ENCODE measurements at places on chromosomes 13 and 19. TPM values are rescaled to one million over a fixed set of nuclear protein-coding genes. Genes with fewer than 3 reads are reported as not detected.

DNA sequence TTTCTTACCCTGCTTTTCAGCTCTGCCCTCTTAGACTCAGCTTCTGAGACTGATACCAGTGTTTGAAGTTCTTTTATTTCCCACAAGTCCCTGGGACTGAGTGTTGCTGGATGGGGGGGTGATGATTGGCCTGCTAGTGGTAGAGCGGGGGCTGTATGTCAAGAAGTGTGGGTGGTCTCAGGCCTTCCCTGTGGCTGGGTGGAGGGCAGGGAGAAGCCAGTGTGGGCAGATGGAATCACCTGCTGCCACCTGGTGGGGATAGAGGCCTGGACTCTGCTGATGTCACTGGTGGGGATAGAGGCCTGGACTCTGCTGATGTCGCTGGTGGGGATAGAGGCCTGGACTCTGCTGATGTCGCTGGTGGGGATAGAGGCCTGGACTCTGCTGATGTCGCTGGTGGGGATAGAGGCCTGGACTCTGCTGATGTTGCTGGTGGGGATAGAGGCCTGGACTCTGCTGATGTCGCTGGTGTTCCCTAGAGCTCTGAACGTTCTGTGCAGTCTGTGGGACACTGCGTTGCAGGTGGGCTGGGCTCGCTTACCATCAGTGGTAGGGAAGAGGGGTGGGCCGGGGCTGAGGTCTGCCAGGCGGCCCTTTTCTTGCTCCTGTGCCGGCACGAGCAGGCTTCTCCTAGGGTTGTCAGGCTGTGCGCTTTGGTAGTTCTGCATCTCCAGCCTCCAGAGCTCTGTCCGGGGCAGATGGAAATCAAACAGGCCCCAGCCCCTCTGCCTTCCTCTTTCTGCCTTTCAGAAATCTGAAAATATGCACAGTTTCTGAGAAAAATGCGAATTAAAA lies 101.3 kb downstream of the ARHGEF7 start:
- DNase-seq, result peak; percentile 82

DNA sequence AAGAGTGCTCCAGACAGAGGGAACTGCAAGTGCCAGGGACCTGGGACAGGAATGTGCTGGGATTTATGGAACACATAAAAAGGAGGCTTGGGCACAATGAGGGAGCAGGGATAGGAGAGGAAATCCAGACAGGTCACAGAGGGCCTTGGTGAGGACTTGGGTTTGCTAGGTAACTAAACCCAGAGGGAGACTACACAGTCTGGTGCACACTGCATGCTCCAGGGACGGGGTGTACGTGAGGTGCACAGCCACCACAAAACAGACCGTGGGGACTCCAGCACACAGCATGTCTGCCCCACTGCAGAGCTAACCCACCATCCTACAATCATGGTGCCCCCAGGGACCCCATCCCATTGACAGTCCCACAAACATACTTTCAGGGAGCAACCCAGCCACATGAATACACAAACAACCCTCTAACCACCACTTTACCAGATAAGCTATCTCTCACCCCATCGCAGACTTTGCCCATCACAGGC lies 5.5 kb upstream of the ZFP36 start:
- no peak for DNase-seq

PTH2 gene
- not detected for total RNA-seq

CADM4 gene
- 6.5 TPM for total RNA-seq

- no peak for DNase-seq
Observed at GRCh38 chr19:7385062-7385461, 36.3 kb downstream of the ARHGEF18 start.

GRCh38 chr13:38166116-38166515 lies 183.5 kb upstream of the UFM1 start:
- DNase-seq, result no peak

DNA sequence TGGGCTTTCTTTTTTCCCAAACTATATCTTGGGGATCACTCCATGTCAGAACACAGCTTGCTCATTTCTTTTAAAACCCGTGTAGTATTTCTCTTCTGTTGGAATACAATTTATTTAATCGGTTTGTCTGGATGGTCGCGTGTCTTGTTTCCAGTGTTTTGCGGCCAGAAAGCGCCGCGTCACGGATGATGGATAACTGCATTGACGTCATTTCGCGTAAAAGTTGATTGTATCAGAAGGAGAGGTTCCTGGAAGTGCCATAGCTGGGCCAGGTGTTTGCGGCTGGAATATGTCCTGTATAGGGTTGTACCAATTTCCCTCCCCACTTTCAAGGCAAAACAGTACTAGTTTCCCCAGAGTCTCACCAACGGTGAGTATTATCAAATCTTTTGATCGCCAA lies 9.7 kb downstream of the ACTL9 start:
- no peak for DNase-seq

NLRP11 gene
- total RNA-seq, result not detected

HSH2D gene
- 1.4 TPM for total RNA-seq

GRCh38 chr19:36488846-36489117 lies 579 bp downstream of the ZNF566 start:
- no peak for DNase-seq

DNA sequence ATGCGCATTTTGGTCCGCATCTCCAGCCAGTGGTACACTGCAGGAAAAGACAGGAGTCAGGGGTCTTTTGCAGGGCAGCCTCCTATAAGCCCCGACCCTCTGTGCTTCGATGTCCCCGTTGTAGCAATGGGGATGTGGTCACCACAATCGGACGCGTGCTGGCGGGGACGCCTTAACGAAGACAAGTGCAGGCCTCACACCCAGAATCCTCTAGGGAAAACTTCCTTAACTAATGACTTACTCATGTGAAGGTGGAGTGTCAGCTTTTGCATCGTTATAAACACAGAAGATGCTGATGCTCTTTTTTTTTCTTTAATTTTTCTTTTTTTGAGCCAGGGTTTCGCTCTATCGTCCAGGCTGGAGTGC lies 22.1 kb downstream of the VASP start:
- no peak for DNase-seq

GRCh38 chr13:90867336-90867683 lies 480.2 kb upstream of the MIR17HG start:
- DNase-seq, result peak; percentile 76

ATP12A gene
- total RNA-seq, result not detected

YJEFN3 gene
- total RNA-seq, result 3.8 TPM

DNA sequence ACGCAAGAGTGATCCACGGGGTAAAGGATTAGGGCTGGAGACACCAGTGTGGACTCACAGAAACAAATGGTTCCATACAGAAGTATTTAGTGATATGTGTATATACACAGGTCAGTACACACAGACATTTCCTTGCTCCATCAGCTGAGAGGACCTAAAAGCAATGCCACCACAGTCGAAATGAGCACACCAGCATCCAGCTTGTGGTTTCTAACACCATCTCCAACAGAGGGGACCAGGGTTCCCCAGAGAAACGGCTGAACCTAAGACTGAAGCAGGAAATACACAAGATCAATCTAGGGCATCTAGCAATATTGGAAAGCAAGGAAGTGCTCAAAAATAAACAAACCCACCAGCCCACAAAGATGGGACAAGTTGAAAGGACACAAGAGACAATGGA lies 7.6 kb downstream of the GGACT start:
- DNase-seq, result no peak

- DNase-seq, result no peak
Observed at GRCh38 chr19:11053817-11054195, 35.5 kb upstream of the LDLR start.

FCER2 gene
- total RNA-seq, result 0.36 TPM

DNA sequence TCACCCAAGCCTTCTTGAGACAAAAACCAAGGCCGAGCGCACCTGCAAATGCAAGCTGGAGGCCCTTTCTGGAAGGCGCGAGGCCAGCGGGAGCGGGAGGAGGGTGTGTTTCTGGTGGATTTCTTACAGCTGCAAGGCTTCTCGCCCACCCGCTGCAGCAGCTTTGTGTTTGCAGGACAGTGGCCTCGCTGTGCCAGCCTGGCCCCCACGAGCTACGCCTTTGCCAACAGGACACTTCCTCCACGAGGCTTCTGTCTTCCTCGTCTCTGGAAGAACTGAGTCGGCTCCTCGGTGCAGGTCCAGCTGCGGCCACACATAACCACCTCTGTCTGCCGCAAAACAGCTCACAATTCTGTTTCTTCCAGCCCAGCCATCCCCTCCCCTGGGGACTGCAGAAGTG lies 10.1 kb downstream of the ATCAY start:
- DNase-seq, result no peak

- DNase-seq, result no peak
Observed at GRCh38 chr13:64556376-64556775, 2673.8 kb downstream of the PCDH9 start.

DNA sequence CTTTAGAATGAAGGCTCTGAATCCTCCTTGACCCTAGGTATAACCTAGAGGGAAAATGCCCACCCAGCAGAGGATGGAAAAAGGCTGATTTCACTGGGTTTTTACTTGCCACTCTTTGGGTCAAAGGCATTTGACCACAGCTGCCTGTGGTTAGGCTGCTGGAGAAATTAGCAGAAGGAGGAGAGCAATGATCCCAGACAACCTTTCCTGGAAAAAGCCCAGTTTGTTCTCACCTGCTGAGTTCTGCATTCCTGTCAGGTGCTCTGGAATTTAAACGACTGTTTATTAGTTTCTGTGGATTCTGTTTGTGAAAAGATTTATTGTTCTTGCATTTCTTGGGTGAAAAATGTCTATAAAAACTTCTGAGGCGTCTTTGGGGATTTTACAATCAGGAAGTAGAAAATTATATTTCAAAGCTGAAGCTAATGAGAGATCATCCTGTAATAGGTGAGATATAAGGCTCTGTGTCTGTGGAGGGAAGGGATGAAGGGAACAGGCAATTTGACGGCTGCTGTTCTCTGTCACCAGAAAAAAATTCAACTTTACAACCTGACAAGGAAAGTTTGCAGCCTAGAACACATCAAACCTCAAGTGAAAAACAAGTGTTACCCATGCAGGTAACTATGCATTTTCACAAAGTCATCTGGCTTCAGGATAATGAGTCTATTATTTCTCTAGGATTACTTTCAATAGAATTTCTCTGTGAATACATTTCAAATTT lies 519.7 kb downstream of the DIAPH3 start:
- no peak for DNase-seq

- DNase-seq, result no peak
Observed at GRCh38 chr13:67440236-67440975, 210.3 kb upstream of the PCDH9 start.

DNA sequence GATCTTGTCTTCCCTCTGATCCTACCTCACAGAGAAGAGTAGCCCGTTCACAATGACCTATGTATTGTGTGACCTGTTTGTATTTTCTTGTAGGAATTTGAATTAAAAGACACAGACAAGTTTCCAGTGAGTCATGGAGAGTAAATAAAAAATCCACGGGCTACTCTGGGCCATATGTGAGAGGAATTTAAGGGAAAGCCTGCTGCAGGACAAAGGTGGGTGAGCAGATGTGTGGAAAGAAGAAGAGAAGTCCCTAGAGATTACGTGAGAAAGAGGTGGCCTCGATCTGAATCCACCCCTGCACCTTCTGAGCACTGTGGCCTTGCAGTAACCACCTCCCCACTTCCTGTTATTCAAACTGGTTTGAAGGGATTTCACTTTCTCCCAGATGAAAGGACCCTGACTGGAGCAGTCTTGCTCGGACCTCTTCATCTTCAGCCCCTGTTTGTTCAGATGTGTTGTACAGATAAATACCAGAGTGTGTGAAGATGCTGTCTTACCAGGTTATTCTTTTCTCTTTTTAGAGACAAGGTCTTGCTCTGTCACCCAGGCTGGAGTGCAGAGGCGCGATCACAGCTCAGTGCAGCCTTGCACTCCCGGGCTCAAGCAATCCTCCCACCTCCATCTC lies 205.4 kb downstream of the PDS5B start:
- no peak for DNase-seq

- DNase-seq, result no peak
Observed at GRCh38 chr19:5128936-5129389, 160.1 kb downstream of the KDM4B start.

- no peak for DNase-seq
Observed at GRCh38 chr13:65347420-65348030, 1882.6 kb downstream of the PCDH9 start.

GRCh38 chr19:539429-540030 lies 4.3 kb upstream of the GZMM start:
- DNase-seq, result no peak

- DNase-seq, result no peak
Observed at GRCh38 chr13:31814536-31814935, 75.2 kb downstream of the RXFP2 start.

DNA sequence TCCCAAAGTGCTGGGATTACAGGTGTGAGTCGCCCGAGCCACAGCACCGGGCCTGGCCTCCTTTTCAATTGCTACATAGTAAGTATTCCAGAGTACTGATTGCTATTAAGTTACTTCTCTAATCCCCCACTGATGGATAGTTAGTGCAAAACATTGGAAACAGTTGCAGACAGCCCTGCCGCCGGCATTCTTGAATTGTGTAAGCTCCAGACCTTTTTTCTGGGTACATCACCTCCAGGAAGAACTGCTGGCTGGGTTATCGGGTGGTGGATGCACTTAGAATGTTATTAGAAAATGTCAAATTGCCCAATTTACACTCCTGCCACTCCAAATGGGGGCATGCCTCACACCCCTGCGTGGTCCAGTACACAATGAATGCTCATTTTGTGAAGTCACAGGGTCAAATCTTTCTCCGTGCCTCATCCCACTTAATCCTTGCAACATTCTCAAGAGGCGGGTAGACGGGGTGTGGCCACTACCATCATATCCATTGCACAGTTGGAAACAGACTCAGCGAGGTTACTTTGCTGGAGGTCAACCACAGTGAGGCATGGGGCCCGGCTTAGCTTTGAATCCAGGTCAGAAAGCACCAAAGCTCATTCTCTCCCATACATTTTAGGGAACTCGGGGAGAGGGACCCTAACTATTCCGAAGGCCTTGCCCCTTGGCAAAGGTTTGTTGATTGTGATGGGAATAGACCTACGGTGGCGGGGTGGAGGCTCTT lies 1.0 kb upstream of the KDM4B start:
- no peak for DNase-seq

GRCh38 chr13:35917942-35918645 lies 213.1 kb downstream of the DCLK1 start:
- no peak for DNase-seq

CD22 gene
- total RNA-seq, result 3.1 TPM

PSG4 gene
- not detected for total RNA-seq

PSENEN gene
- total RNA-seq, result 32.9 TPM

DNA sequence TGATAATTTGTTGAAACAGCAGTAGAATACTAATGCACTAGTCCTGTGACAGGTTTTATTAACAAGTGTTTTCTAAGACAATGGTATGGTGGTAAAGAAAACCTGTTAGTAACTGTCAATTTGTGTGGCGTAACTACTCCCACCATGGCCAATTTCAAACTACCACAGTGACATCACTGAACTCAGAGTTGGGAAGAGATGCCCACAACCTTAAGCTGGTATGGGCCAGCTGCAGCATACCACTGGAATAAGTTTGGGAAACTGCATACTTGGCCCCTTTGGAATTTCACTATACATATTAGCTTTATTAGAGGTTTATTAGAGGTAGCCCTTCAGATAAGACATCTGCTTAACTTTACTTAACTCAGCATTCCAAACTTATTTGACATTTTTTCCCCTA lies 419.4 kb downstream of the NDFIP2 start:
- no peak for DNase-seq

DNA sequence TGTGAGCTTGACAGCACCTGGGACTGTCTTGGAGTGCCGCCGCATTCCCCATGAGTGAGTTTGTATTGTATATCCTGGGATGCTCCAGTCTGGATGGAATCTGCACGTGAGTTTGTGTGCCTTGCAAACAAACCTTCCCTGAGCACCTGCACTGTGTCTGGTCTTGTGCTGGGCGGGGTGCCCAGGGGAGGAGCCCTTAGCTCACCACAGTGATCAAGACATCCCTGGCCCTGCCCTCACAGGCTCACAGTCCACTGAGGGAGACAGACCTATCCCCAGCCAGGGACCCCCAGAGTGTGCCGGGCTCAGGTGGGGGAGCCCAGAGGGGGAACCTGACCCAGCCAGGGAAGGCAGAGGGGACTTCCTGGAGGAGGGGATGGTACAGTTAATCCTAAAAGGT lies 1.7 kb upstream of the BCAM start:
- DNase-seq, result no peak

MCEMP1 gene
- total RNA-seq, result 0.63 TPM
